ENCODE measurements at places on chromosomes 1 and 21.

GRCh38 chr1:16302709-16303627 is 49.3 kb downstream of the FBXO42 start:
- no peak for DNase-seq

DNA sequence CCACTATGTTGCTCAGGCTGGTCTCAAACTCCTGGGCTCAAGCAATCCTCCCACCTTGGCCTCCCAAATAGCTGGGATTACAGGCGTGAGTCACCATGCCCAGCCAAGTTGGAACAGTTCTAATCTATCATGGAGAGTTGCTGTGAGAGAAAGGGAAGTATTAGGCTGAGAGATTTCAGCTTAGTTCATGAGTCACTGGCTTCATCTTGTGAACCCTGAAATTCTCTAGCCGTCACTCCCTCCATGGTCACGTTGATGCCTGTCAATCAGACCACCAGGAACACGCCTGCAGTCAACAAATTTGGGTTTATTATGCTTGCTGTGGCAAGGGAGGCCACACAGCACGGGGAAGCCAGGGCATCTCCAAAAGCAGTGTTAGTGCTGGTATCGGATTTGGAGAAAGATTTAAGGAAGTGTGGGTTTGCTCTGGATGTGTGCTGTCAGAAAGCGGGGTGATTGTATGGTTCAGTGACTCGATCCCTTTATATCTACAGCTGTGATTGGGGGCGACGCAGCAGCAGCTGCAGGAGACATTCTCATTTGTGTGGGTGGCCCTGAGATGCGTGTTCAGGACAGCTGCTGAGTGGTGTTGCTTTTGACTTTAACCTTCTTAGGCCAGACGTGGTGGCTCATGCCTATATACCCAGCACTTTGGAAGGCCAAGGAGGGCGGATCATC is 18.7 kb downstream of the UQCRHL start:
- no peak for DNase-seq

DNA sequence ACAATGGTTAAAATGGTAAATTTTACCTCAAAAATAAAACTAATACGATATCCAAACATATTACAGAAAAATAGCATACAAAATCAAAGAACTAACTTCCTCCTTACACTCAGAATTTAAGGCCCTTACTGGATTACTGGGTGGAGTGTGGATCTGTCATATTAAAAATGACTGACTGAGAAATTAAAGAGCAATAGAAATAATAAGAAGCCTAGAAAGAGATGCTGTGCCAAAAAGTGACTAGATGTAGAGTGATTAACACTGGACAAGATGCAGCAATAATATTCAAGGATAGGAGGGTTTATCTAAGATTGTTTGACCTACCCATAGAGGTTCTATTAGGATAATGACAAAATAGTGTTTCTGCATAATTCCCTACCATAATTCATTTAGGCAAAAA is 424.3 kb downstream of the SETD4 start:
- DNase-seq: no peak

- DNase-seq: peak; percentile 68
These were observed at the start of gene FNDC5 for GRCh38 chr1:32870615-32871363. TSS of gene FNDC5 (minus strand) at chr1:32870912.

- no peak for DNase-seq
These were observed 241.6 kb downstream of the PTPRC start for GRCh38 chr1:198880397-198880796.

DNA sequence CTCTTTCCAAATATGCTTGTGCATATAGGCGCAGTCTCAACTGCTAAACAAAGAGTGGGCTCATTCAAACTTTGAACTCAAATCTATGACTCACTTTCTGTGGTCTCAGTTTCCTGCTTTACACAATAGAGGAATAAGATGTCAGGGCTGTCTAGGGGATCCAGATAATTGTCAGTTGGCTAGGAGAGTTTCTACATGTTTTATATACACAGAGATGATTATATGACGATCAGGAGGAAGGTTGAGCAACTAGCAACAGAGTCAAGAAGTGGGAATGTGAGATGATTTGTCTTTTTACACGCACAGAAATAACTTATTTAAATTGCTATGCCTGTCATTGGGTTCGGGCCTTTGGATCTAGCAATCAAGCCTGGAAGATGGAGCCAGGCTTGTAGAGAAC is 299.4 kb upstream of the LYPLAL1 start:
- no peak for DNase-seq

GRCh38 chr1:13836136-13836535 is 136.1 kb downstream of the PRDM2 start:
- no peak for DNase-seq

GRCh38 chr21:35732788-35733187 is 327.5 kb downstream of the SETD4 start:
- no peak for DNase-seq

DNA sequence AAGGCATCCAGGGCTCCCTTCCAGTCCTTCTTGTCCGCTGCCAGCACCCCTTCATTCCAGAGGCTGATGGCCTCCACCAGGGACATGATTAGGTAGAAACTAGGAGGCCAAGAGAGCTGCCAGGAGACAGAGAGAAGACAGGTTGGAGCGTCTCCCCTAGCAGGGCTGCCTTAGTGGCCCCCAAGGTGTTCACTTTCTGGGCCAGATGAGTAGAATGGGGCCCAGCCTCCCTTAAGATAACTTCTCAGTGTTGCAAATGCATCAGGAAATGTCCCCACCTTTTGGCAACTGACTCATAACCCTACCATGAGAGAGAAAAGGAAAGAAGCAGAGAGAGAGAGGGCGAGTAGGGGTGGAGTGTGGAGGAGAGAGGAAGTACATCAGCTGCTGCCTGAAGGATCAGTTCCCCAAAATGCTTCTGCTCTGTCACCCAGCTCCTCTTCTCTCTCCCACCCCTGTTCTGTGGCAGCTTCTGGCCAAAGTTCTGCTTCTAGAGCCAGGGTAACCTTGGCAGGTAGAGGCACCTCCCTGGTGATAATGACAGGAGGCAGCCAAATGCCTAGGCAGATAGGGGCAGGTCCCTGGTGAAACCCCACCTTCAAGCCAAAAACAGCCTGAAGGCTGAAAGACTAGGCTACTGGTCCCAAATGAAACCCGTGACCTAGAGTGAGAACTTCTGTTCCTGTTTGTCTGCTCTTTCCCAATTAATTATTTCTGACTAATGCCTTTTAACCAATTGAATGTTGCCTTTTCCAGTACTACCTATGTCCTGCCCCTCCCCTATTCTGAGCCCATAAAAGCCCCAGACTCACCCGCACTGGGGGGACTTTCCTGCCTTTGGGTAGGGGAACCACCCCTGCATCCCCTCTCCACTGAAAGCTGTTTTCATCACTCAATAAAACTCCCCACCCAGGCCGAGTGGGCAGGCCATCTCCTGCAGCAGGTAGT is at the start of gene NCF2:
Gene NCF2 (minus strand): TSS at position 216 of the 948 bp plus-strand sequence. CDS start 130 bp downstream, at position 86.
- no peak for DNase-seq

GRCh38 chr1:40627987-40628902 is 37.2 kb downstream of the RIMS3 start:
- no peak for DNase-seq

- no peak for DNase-seq
These were observed 143.8 kb downstream of the SDCCAG8 start for GRCh38 chr1:243399561-243400155.

DNA sequence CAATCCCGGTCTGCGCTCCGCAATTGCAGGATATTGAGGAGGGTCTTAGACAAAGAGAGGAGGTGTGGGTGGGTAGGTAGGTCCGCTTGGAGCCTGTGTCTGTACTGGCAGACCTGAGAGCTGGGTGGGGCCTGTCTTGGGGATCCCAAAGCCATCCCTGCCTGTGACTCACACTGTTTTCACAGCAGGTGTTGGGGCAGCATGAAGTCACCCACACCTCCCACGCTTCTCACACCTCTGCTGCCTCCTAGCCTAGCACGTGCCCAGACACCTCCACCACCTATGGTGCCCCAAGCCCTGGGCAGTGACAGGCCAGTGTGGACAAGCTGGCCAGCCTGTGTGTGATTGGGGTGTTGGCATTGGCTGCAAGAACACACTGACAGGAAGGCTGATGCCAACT is 65.7 kb upstream of the ECE1 start:
- no peak for DNase-seq

DNA sequence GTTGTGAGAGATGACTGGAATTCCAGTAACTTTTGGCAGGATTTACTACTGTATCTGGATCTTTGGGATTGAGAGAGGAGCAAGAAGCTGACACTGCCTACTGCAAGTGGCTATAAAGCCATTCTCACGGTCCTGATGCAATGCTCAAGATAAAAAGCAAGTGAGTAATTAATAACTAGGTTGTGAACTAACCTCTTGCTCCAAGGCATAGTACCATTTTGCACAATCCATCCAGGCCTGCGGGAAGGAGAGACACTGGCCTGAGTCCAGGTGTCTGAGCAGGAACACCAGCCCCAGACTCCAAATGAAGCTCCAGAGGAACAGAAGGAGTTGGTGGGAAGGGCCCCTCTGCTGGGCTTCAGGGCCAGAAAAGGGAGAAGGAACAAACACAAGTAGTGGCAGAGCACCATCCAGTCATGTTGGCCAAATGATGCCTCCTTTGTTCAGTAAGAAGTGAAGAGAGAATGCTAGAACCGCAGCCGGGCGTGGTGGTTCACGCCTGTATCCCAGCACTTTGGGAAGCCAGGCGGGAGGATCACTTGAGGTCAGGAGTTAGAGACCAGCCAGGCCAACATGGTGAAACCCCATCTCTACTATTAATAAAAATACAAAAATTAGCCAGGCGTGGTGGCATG is 9.9 kb upstream of the SLC45A3 start:
- DNase-seq: no peak

DNA sequence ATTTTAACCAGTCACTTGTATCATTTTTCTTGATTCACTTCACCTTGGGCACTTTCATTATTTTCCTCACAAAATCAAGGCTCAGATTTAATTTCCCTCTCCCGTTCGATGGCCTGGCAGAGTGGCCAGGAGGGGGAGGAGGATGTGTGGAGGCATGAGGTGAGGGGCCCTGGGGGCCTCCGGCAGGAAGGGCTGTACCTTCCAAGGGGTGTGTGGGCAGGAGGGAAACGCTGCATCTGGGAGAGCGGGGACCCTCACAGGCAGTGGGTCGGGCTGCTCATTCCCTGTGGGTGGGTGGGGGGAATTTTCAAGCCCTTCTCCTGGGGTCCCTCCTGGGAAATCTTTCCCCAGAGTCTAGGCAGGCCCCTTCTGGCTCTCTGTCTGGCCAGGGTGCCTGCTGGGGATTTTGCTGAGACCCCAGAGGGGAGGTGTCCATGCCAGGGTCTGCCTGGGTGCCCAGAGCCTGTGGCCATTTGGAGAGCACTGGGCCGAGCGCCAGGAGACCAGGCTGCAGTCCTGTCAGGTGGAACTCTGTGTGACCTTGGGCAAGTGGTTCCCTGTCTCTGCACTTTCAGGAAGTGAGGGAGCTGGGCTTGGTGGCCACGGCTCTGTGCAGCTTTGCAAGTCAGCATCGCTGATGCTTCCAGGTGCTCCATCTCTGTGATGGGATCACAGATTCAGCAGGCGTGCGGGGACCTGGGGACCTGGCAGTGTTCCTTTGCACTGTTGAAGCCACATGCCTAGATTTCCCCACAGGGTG is 81.9 kb upstream of the C1orf174 start:
- DNase-seq: no peak

DNA sequence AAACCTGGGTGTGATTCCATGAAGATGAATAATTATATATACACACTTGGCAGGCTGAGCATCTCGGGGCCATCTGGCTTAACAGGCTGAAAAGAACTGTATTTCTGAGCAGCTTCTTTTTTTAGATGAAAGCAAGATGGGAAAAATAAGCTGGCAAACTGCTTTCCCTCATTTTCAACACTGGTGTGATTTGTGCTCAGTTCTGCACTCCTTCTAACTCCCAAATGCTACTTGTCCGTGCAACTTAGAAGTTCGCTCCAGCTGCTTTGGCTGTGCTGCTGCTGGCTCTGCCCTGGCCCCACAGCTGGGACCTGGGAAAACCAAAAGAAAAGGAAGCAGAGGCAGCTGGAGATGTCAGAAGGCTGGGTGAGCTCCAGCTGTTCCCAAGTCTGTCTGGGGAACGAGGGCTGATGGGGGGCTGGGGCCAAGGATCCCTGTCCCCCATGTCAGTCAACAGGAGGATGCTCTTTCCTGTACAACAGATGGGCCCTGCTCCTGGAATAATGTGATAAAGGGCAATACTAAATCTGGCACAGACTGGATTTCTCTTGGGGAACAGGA is 44.9 kb downstream of the PAFAH2 start:
- peak; percentile 26 for DNase-seq

- DNase-seq: no peak
These were observed 49.0 kb downstream of the MRPL37 start for GRCh38 chr1:54248966-54249365.

- DNase-seq: no peak
These were observed 6.9 kb downstream of the PDE4B start for GRCh38 chr1:65799601-65800000.

- DNase-seq: no peak
These were observed 2.7 kb upstream of the HES3 start for GRCh38 chr1:6241107-6241886.

GRCh38 chr21:34548781-34549376 is 36.9 kb upstream of the KCNE1 start:
- DNase-seq: no peak

DNA sequence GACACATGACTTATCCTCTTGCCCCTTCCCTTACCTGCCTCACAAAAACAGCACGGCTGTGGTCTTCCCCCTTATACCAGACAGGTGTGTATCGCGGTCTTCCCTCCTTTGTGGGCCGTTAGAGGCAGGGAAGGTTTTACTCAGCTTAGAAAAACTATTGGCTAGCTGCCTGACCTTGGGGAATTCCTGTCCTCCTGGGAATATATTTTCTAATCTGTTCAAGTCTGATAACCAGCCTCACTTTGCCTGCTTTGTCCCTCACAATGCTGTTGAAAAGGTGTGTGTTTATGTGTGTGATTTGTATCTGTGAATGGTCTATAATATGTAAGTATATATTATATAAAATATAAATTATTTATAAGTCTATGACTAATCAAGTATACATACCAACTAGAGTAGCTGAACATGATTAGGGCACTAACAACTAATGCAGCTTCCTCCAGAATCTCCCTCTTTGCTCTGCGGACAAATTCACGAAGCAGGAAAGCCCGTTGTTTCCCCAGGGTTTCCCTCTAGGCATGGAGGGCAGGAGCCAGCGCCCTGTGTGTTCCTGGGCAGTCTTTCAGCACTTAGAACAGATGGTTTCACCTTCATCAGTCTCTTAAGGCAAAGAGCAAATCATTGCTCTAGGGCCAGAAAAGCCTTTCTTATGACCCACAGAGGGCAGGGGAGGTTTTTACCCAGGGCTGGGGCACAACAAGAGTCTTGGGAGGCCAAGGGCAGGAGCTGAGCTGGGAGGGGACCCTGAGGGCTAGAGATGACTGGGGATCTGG is 25.6 kb downstream of the SLC26A9 start:
- no peak for DNase-seq

- DNase-seq: no peak
These were observed 428.8 kb downstream of the SMYD3 start for GRCh38 chr1:246078126-246078887.

GRCh38 chr1:52533713-52534112 is 19.2 kb downstream of the TUT4 start:
- no peak for DNase-seq

DNA sequence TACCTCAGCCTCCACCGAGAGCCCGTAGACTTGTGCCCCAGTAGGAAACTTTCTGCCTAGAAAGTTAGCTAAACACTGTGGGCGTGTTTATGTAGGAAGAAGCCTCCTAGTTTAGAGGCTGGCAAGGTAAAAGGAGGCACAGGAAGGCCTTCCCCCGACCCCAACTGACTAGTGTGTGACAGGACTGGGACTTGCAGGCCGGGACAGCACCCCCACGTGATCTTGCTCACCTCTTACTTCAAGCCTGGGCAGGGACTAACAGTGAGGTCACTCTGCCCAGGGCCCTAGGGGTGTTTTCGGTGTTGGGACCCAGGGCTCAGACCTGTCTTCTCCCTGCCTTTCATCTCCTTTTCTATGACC is 392 bp upstream of the TAGLN2 start:
- peak; percentile 55 for DNase-seq

All from AG08396 (cell line).